ENCODE measurements at places on chromosomes 12 and 14.

GRCh38 chr14:102826161-102826560 lies 48.9 kb downstream of the TRAF3 start:
- DNase-seq = no peak

DNA sequence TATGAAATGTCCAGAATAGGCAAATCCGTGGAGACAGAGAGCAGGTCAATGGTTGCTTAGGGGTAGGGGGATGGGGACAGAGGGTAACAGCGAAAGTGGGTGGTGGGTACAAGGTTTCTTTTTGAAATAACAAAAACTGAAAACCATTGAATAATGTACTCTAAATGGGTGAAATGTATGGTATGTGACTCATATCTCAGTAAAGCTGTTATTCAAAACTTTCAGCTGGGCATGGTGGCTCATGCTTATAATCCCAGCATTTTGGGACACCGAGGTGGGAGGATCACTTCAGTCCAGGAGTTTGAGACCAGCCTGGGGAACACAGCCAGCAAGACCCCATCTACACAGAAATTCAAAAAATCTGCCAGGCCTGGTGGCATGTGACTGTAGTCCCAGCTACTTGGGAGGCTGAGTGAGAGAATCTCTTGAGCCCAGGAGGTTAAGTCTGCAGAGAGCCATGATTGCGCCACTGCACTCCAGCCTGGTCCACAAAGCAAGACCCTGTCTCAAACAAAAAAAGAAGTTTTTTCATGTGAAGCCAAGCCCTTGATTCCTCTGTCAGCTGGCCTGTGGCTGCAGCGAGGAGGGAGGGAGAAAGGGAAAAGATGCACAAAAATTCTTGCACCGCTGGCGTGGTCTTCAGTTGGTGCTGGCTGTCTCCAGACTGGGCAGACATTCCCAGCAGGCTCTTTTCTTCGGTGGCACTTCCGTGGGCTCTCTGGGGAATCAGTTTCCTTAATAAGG lies 248.2 kb downstream of the SLC41A2 start:
- no peak for DNase-seq

DNA sequence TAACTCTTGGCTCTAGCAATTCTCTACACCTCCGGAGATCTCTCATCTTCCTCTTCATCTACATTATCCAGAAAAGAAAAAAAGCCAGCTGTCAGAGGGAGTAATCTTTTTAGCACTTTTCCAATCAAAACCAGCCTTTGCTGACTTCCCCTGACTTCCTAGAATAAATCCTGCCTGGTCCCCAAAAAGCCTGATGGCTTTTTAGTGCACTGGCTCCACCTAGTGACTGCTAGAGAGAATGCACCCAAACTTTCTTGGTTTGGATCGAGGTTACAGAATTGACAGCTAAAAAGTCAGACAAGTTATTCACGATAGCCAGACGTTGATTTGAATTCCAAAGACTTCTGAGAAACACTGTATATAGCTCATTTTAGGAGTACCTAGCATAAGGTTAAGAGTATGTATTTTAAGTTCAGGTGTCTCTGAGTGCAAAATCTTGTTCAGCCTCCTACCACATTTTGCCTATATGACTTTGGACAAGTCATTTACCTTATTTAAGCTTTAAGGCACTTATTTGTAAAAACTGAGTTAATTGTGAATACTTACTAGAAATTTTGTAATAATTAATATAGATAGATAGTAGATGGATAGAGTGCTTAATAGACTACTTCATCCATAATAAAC lies 185.7 kb upstream of the GRIN2B start:
- no peak for DNase-seq

- no peak for DNase-seq
Measured at GRCh38 chr12:68497702-68498101, 113.0 kb upstream of the RAP1B start.

- no peak for DNase-seq
Measured at GRCh38 chr12:116539905-116540482, 19.2 kb upstream of the MAP1LC3B2 start.

GRCh38 chr14:102197317-102197853 lies 57.7 kb downstream of the WDR20 start:
- no peak for DNase-seq

DNA sequence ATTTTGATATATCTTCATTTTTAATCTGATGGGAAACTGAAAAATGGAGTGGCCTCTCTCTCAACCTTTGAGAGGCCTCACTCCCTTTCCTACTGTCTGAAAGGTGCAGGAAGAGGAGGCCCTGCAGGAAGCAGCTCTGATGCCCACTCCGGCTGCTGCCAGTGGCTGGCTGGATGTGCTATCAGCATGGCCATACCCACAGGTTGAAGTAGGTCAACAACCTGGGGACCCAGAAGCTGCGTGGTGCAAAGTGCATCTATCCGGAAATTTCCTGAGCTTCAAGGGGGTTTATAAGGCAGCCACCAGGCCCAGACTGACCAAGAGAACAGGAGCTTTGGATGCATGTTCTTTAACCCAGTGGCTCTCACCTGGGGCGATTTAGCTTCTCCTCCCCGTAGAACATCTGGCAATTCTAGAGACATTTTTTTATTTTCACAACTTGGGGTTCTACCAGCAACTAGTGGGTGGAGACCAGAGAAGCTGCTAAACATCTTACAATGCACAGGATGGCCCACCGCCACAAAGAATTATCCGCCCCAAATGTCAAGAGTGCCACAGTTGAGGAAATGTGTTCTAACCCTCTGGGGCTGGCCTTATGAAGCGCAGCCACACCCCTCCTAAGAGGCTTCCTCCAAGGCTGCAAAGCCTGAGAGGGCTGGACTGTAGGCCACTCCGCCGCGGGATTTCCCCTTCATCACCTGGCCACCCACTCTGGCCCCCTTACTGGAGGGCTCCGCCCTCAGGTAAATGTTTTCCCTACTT lies 8.2 kb upstream of the BATF start:
- DNase-seq = no peak

- no peak for DNase-seq
Measured at GRCh38 chr12:120264904-120265472, 542 bp downstream of the PXN start.

DNA sequence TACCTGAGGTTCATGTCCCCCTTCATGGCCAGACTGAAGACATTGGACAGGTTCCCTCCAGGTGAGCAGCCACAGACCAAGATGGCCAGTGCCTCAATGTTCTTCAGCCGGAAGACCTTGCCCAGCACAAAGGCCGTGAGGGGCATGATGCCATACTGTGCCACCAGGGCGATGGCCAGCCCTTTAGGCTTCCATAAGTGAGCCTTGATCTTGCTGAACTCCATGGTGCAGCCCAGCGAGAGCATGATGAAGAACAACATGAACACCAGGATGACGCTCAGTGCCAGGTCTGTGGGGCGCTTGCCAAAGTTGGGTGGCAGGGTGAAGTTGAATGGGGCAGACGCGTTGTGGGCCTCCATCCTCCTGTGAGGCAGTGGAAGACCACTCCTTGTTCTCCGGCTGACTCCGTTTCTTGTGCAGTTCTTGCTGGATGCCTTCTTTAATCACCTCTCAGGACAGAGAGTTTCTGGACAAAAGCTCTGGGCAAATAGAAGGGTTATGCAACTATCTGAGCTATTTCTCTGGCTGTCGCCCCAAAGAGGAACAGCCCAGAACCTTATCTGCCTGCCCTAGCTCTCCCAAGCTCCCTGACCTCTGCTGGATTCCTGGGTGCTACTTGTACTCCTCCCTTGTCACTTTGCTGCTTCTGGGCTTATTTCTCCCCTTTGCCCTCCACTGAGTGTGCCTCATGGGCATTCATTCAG lies at the start of gene SLC10A1:
Gene SLC10A1 (minus strand): TSS at position 445 of the 704 bp plus-strand sequence. CDS start 86 bp downstream, at position 359.
- no peak for DNase-seq

- no peak for DNase-seq
Measured at GRCh38 chr14:32364941-32365340, 35.8 kb downstream of the AKAP6 start.

- DNase-seq = no peak
Measured at GRCh38 chr12:77816196-77816595, 14.5 kb upstream of the NAV3 start.

DNA sequence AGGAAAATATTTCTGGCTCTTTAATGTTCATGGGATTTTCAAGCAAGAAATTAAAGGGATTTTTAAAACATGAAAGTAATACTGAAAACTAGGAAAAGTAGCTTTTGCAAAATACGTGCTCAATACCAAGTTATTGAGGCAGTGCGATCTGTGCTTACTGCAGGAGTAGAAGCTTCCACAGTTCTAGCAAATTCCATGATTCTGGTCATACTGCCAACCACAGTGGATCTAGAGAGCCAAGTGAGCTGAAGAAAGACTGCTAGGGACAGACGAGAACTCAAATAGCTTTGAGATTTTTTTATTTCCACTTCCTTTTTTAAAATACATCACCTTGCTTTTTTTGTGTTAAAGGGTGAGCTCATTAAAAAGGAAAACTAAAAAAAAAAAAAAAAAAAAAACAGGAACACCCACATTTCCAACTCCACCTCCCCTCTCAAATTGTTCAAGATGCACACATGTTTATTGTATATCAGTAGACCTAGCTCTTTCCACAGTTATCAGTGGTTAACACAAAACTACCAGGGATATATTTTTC lies 26.2 kb downstream of the EGLN3 start:
- no peak for DNase-seq

GRCh38 chr12:98912401-98912974 lies 267.4 kb downstream of the APAF1 start:
- no peak for DNase-seq

DNA sequence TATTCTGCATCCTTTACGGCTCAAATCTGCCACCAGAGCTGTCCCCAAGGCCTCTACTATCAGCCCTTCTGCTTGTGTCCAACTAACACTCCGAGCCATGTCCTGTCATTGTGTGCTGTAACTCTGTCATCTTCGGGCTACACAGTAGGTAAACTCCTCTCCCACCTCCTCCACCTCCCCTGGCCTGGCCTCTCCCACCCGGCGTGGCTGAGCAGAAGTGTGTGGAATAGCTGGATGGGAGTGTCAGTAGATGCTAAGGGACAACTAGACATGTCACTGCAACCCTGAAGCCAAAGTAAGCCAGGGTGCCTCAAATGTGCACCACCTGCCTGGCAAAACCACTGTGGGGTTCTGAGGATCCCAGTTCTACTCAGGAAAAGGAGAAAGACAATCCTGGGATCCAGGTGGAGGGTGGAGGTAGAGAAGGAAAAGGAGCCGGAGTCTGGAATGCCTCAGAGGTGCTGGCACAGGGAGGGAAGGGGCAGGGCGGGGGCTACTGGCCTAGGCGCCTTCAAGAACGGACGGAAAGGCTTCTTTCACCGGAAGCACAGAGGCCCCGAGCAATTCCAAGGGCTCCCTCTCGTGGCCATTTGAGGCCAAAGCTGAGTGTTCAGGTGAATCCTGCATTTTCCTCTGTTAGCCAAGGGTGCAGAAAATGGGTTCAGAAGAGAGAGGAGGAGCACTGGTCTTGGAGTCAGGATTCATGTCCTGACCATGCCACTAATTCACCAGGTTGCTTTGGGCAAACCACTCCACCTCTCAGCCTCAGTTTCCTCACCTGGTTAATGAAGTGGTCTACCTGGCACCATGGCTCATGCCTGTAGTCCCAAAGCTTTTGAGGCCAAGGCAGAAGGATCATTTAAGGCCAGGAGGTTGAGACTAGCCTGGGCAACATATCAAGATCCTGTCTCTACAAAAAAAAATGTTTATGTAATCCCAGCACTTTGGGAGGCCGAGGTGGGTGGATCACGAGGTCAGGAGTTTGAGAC lies 20.5 kb upstream of the FAM181A start:
- DNase-seq = no peak

- no peak for DNase-seq
Measured at GRCh38 chr12:129984106-129984505, 80.3 kb upstream of the TMEM132D start.

- DNase-seq = no peak
Measured at GRCh38 chr14:101033006-101033405, 129.5 kb upstream of the RTL1 start.

DNA sequence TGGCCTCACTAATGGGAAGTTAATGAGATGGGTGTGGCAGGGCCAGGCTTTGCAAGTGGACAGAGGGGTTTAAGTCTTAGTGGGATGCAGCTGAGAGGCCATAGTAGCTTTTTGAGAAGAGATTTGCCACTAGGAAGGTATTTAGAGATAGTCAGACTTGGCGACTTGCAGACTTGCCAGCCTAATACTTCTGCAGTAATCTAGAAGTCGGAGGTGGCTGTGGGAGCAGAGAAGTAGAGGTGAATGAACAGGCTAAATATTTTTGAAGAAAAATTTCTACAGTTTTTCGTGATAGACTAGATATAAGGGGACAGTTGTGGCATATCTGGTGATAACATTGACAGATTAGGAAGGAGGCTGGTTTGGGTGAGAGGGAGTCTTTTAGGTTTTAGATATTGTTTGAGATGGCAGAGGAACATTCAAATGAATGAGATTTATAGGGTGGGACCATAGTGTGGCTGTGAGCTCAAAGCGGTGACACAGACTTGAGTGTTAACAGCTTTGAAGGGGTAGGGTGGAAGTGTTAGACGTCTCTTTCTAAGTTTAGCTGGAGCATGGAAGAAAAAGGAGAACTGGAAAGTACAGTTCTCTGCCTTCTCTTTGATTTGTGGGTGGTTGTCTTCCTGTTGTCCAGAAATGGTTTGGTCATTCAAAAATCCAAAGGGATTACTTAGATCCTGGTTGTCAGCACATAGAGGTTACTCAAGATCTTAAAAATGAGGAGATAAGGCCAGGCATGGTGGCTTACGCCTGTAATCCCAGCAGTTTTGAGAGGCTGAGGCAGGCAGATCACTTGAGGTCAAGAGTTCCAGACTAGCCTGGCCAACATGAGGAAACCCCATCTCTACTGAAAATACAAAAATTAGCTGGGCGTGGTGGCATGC lies 44.9 kb downstream of the MAPKAPK5 start:
- no peak for DNase-seq

- peak; percentile 33 for DNase-seq
Measured at GRCh38 chr12:95548539-95549391, 2.5 kb downstream of the USP44 start.

DNA sequence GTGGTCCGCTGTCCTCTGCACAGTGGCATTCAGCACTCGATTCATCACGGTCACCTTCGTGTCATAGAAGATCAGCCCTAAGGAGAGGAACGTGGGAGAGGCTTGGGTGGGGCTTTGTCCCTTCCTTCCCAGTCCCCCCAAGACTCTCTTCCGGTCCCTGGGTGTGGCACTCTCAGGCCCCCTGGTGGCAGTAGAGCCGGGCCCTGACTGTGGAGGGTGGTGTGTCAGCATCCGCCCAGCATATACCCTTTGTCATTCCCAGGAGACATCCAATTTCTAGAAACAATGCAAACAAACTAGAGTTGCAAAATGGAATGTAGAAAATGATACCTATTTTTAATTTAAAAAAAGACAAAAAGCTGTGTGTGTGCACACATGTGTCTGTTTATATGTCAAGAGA lies 45.0 kb downstream of the TRAFD1 start:
- DNase-seq = no peak

GRCh38 chr14:100570726-100571454 lies 16.3 kb downstream of the BEGAIN start:
- DNase-seq = no peak

Measured in activated CD8-positive, alpha-beta memory T cell treated with anti-CD3 and anti-CD28 coated beads for 4 hours (primary cell).